Right atrium auricular region (tissue), 2 donors: ENCODE measurements at places on chromosomes 13 and 19. TPM values are rescaled to one million over a fixed set of nuclear protein-coding genes. Genes with fewer than 3 reads are reported as not detected.

The ITGBL1 gene
- 2.4 TPM for total RNA-seq

The AP2A1 gene
- total RNA-seq = 72.5 TPM

The ISYNA1 gene
- total RNA-seq = 24.1 TPM

The HIPK4 gene
- 1.0 TPM for total RNA-seq

The OSCAR gene
- total RNA-seq = not detected

The IGFL2 gene
- not detected for total RNA-seq

The TYROBP gene
- 85.4 TPM for total RNA-seq

The ZNF256 gene
- 5.3 TPM for total RNA-seq

The ERF gene
- total RNA-seq = 34.9 TPM

The ZNF414 gene
- 8.2 TPM for total RNA-seq

The UBE2L5 gene
- not detected for total RNA-seq

The ERICH4 gene
- total RNA-seq = not detected

The PLPPR3 gene
- total RNA-seq = not detected

- peak; percentile 64 for DNase-seq
These were observed 13.7 kb upstream of the CREB3L3 start for GRCh38 chr19:4139614-4140236.

GRCh38 chr13:25489238-25489637 lies 117.5 kb downstream of the ATP8A2 start:
- no peak for DNase-seq

DNA sequence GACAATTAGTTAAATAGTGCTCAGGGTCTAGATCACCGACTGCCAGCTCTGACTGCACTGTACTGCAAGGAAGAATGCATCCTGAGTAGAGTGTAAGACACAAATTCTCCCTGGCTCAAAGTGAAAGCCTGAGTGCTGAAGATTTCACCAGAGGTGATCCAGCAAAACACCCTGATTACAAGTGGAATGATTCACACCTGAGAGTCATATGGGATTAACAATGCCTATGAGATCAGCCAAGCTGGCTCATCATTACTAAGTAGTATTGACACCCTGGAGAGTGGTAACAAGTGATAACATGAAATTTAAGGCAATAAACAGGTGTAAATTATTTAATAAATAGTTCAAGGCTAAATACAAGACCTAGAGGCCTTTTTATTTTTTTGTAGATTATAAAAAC lies 403.8 kb upstream of the PRR20A start:
- DNase-seq = no peak

- no peak for DNase-seq
These were observed 48.4 kb downstream of the ATP8A2 start for GRCh38 chr13:25420161-25420560.

DNA sequence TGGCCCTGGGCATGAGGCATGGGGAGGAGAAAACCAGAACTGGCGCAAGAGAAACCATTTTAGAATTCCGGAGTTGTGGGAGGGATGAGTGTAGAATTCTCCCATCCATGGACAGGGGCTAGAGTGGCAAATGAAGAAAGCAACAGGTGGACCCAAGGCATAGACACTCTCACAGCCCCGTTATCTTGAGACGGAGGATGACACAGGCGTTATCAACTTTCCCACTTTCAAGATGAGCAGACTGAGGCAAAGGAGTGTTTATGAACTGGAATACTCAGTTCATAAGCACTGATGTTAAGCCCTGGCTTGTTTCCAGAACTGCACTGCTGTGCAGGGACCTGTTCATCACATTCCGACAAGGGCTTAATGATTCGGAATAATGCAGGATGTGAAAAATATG lies 1.1 kb upstream of the GTF3A start:
- no peak for DNase-seq

GRCh38 chr13:50993371-50993770 lies 83.8 kb downstream of the RNASEH2B start:
- no peak for DNase-seq

- no peak for DNase-seq
These were observed 4.3 kb upstream of the SLITRK5 start for GRCh38 chr13:87666831-87667230.

DNA sequence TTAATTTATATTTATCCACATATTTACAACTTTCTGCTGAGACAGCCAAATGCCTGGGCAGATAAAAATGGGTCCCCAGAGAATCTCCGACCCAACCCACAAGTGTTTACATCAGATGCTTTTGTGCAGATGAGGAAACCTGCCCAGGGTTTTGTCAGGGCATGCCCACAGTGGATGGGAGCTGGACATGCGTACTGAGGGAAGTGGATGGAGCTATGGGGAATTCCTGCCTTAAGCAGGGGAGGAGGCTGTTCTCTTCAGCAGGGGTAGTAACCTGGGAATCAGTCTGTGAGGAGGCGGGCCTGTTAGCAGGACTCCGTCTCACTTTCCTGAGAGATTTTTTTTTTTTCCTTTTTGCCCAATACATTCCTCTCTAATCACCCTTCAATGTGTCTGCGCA lies 122.9 kb downstream of the RFC3 start:
- no peak for DNase-seq

DNA sequence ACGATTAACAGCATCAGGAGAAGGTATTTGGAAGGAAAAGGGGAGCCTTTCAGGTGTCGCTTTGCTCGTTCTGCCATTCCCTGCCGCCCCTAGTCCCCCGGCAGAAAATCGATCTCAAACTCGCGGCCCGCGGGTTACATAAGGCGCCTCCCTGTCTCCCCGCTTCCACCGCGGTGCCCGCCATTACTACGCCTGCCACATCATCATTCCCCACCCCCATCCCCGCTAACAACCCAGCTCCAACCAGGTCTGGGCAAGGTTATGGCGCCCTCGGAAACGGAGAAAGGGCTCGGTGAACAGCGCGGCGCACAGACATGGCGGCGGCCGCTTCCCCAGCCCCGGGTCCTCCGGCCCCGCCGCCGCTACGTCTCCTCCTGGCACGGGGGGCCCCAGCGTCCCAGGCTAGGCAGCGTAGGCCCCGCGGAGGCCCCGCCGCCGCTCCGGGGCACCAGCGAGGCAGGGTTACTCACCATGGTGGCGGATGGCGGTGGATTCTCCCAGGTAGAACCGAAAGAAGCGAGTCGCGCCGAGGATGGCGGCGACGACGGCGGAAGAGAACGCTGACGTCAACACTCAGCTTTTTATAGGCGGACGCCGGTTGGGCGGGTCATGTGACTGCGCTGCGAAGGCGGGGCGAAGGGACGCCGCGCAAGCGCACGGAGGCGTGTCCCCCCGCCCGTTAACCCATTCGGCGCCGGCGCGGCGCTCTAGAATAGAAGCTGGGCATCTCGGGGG lies at the start of gene EEF2:
TSS of gene EEF2 (minus strand) at position 556 of the 735 bp plus-strand sequence. CDS start at position 473, 83 bp downstream.
- DNase-seq = peak; percentile 90

DNA sequence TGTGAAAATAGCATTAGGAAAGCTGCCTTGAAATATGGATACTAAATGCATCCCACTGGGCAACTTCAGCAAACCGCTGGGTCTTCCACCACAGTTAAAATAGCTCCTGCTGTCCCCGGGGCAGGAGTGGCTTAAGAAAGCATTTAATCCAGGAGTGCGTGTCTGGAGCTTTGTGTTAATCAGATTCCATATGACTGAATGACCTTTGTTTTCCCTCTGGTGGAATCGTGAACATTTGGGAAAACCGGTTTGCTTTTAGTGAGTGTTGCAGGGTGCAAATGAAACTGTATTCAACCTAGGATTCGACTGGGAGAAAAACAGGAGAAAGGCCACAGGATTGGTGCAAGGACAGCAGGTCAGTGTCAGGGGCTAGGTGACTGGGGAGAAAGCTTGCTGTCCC lies 237.6 kb upstream of the MAB21L1 start:
- no peak for DNase-seq

GRCh38 chr13:78306519-78307206 lies 296.7 kb downstream of the POU4F1 start:
- no peak for DNase-seq

DNA sequence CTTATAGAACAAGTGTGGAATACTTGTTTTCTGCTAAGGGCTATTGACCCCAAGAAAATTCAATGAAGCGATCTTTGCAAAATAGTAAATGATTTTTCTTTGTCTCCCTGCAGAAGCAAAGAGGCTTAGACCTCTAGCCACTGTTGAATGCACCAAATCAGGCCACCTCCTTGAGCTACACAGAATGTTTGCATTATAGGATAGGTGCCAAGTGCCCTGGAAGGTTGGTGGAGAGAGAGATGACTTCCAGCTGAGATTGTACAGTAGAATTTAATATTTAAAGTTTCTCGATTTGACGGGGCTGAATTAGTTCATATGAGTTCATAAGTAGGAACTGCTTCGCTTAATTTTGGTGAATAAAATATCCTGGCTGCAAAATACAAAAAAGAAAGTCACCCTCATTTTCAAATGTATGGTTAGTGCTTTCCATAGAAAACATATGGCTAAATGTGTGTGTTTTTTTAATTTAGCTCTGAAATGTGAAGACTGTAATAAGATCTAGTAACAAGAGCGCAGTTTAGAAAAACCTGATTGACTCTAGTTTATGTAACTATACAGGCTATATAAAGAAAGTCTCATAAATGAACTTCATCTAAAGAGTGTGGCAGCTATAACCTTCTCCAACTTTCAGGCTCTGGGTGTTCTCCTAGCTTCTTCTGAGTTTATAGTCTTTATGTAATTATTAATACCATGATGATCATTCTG lies 41.6 kb downstream of the LRCH1 start:
- no peak for DNase-seq

- no peak for DNase-seq
These were observed 20.3 kb downstream of the LNX2 start for GRCh38 chr13:27599845-27600553.

DNA sequence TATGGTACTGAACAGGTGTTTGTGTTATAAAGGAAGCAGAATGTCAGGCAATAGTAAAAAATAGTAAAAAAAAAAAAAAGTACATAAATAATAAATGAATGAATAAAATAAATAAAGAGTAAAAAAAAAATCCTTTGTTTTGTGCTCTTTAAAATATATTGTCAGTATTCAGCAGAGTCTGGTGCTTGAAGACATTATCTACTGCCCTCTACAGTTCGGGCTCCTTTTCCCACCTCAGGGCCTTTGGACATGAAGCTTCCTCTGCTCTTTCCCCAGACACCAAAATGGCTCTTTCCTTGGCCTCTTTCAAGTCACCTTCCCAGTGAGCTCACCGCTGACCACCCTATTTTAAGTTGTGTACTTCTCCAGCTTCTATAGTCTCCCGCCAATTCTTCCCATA lies 137.5 kb downstream of the TNFRSF19 start:
- DNase-seq = no peak

DNA sequence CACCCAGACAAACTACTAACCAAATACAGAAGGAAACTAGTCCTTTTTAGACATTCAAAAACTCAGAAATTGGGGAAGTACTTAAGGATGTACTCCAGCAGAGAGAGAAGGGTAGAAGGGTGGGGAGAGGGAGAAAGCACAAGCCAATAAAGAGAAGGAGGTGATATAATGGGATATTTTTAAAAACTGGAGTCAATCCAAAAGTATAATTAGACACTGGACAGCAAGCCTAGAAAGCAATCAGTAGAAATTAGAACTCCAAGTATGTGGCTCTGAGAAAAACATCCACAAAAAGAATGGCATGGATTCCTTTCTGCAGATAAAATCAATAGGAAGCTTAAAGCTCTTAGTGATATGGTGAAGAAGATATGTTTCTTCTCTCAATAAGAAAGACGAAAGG lies 55.8 kb downstream of the PEPD start:
- no peak for DNase-seq

- no peak for DNase-seq
These were observed 551.2 kb downstream of the EFNB2 start for GRCh38 chr13:105984236-105984635.

GRCh38 chr13:72677431-72677830 lies 50.0 kb downstream of the MZT1 start:
- no peak for DNase-seq

GRCh38 chr19:42286349-42287016 lies 15.4 kb upstream of the PRR19 start:
- no peak for DNase-seq

- no peak for DNase-seq
These were observed 26.0 kb upstream of the PEG3 start for GRCh38 chr19:56866538-56866937.

- DNase-seq = no peak
These were observed 22.6 kb downstream of the ATP8B3 start for GRCh38 chr19:1789261-1790041.

- DNase-seq = no peak
These were observed 4.1 kb downstream of the TLE2 start for GRCh38 chr19:3024870-3025548.

- no peak for DNase-seq
These were observed 12.9 kb upstream of the ILF3 start for GRCh38 chr19:10641248-10641647.

DNA sequence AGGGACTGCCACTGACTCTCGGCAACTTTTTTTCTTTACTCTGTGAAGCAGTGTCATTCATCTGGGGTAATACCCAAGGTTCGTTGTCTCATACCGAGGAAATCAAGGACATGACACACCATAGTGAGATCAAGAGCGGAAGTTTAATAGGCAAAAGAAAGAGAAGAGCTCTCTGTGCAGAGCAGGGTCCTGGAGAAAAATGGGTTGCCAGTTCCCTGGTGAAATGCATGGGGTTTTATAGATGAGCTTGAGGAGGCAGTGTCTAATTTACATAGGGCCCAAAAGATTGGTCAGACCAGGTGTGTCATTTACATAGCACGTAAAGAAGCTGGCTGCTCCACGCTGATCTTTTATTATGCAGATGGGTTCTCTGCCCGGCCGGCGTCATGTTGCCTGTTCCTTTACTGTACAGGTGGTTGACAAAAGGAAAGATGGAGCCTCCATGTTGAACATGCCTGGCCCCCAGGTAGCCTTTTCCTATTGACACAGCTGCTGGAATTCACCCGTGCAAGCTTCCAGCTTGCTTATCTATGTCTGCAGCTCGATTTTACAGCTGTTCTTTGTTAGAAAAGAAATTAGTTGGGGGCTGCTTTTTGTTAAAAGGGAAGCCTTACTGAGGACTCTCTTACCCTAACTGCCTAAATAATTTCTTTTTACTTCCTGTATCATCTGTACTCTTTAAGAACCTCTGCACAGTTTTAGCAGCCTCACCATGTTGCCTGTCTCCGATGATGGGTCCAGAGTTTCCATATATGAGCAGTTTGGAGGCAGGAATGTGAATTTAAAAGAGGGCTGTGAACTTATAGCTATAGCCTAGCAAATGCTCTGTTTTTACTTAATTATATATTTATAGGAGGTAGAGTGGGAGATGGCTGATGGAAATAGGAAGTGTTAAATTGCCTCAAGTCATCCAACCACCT lies 98.0 kb upstream of the DIAPH3 start:
- DNase-seq = no peak

DNA sequence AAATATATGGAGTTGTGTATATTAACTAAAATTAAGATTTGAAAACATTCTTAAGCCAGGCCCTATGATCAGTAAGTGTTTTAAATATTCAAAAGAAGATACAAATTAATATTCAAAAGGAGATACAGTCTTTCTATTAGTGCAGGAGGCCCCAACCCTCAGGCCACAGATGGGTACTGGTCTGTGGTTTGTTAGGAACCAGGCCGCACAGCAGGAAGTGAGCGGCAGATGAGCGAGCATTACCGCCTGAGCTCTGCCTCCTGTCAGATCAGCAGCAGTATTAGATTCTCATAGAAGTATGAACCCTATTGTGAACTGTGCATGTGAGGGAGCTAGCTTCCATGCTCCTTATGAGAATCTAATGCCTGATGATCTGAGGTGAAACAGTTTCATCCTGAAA lies 232.9 kb downstream of the FOXO1 start:
- no peak for DNase-seq
